ENCODE measurements at places on chromosomes 1 and 21.

DNA sequence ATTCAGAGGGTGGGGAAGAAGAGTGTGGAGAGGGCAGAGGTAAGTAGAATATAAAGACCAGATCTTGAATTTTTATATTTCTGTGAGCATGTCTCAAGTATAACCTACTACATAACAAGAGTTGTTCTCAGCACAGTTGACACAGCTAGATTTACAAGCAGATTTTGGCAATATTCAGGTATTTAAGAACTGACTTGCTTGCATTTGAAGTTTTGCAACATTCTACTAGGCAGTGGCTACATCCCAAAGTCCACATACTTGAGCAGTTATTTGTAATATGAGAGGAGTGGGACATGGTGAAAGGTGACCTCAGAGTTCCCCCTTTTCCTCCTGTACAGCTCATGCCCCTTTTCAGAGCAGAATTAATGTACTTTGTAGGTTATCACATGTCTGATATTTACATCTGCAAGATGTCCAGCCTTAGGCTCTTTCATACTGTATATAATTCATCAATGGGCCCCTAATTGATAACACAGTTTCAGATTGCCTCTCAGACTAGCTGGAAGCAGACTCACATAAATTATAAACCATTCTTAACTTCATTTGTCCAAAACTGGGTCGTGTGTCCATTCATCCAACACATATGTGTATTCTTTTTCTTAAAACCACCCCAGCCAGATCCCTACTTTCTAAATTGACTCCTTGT lies 136.7 kb upstream of the RAVER2 start:
- DNase-seq, result no peak

DNA sequence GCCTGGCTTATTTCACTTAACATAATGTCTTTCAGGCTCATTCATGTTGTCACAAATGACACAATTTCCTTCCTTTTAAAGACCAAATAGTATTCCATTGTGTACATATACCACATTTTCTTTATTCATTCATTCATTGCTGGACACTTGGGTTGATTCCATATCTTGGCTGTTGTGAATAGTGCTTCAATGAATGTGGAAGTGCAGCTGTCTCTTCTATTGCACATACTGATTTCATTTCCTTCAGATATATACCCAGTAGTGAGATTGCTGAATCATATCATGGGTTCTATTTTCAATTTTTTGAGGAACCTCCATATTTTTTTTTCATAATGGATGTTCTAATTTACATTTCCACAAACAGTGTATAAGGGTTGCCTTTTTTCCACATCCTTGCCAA lies 38.6 kb upstream of the WLS start:
- no peak for DNase-seq

GRCh38 chr1:176789571-176790090 lies 326.7 kb downstream of the PAPPA2 start:
- no peak for DNase-seq

- DNase-seq, result no peak
Observed at GRCh38 chr1:208162903-208163302, 81.3 kb downstream of the PLXNA2 start.

DNA sequence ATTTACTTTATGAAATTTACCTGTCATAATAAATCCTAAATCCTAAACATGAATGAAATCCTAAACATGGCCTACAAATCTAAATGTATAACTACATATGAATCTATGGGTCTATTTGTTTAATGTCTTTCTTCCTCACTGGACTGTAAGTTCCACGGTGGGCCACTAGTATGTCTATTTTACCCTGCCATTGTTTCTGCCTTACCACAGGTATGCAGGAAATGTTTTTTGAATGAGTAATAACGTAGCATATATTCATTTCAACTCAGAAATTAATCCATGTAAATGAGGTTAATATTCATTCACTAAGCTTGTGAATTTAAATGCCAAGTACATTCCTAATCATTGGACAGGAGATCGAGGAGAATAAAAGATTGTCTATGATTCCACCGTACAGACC lies 35.3 kb downstream of the B3GALNT2 start:
- DNase-seq, result no peak

DNA sequence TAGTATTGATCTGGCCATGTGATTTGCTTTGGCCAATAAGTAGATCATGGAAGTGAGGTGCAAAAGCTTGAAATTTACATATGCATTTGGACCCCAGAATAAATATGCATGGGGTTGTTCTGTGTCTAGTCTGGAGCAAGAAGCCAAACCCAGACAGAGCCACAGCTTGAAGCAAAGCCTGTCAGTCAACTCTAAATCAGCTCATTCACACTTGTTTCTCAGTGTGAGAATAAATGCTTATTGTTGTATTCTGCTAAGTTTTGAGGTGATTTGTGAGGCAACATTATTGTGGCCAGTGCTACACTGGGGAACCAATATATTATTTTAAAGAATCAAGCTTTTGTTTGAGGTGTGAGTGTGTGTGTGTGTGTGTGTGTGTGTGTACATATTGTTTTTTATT lies 12.2 kb upstream of the PGLYRP3 start:
- DNase-seq, result no peak

DNA sequence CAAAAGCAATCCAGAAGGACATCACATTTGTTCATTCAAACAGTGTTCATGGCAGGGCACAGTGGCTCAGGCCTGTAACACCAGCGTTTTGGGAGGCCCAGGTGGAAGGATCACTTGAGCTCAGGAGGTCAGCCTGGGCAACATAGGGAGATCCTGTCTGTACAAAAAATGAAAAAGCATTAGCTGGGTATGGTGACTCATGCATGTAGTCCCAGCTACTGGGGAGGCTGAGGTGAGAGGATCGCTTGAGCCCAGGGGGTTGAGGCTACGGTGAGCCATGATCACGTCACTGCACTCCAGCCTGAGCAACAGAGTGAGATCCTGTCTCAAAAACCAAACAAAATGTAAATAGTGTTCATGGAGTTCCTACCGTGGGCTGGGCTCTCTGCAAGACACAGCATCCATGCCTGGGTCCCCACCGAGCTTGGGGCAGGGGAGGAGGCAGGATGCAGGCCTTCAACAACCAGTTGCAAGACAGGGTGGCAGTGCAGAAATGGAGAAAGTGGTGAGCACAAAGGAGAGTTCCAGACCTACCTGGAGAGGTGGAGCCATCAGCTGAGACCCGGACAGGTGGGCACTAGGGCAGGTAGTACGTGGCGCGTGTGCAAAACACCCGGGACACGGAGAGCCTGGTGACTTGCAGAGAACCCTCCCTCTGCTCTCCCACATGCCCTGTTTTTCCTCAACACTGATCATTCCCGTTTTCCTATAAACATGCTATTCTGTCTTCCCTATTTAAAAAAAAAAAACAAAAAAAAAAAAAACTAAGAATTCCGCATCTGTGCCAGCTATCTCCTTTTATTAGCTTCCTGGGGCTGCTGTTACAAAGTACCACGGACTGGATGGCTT lies 138.9 kb downstream of the TOMM20 start:
- DNase-seq, result no peak

DNA sequence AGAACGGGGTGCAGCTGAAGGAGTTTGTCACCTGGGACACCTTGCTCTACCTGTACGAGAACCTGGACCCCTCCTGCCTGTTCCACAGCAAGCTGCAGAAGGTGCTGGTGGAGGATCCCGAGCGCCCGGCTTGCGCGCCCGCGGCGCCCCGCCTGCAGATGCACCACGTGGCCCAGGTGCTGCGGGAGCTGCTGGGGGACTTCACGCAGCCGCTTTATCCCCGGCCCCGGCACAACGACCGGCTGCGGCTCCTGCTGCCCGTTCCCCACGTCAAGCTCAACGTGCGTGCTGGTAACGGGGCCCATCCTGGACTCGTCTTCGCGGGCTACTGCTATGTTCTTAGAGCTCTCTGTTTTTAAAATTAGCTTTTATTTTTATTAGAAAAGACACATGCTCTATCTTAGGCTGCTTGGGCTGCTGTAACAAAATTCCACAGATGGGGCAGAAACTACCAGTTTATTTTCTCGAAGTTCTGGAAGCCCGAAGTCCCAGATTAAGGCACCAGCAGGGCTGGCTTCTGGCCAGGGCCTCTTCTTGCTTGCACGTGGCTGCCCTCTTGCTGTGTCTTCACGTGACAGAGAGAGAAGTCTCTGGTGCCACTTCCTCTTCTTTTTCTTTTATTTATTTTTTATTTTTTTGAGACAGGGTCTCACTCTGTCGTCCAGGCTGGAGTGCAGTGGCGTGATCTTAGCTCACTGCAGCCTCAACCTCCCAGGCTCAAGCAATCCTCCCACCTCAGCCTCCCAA lies 38.1 kb downstream of the TRPM2 start:
- no peak for DNase-seq

DNA sequence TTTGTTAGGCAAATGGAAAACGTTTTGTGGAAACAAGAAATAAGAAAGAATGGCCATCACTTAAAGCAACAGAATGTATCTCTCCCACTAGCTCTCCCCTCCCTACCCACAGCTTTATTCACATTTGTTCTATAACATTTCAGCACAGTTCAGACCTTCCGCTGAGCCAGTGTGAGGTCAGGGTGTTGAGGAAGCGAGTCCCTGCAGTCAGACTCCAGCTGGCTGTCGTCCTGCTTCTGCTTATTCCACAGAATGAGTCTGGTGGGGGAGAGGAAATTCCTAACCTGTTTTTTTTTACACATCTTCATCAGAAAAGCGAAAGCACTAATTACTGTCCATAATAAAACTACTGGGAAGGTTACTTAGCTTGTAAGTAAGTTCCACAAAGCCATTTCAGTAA lies 39.0 kb downstream of the MRPL39 start:
- DNase-seq, result no peak

GRCh38 chr1:223704921-223705878 lies 7.1 kb upstream of the CAPN2 start:
- DNase-seq, result no peak

DNA sequence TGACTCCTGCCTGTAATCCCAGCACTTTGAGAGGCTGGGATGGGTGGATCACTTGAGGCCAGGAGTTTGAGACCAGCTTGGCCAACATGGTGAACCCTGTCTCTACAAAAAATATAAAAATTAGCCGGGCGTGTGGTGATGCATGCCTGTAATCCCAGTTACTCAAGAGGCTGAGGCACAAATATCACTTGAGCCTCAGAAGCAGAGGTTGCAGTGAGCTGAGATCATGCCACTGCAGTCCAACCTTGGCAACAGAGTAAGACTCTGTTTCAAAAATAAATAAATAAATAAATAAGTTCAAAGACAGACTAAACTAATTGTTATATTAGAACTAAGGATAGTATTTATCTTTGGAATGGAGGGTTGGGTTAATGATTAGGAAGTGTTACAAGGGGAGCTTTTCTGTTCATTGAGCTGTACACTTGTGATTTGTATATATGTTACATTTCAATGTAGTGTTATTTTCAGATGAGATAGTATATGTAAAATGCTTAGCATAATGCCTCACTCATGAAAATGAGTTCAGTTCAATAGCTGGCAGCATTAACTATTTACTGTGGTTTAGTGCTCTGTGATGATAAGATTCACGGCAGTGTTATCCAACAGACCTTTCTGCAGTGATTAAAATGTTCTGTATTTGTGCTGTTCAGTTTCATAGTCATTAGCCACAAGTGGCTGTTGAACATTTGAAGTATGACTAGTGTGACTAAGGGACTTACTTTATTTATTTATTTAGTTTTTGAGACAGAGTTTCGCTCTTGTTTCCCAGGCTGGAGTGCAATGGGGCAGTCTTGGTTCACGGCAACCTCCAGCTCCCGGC lies 47.7 kb downstream of the OSBPL9 start:
- DNase-seq, result no peak

DNA sequence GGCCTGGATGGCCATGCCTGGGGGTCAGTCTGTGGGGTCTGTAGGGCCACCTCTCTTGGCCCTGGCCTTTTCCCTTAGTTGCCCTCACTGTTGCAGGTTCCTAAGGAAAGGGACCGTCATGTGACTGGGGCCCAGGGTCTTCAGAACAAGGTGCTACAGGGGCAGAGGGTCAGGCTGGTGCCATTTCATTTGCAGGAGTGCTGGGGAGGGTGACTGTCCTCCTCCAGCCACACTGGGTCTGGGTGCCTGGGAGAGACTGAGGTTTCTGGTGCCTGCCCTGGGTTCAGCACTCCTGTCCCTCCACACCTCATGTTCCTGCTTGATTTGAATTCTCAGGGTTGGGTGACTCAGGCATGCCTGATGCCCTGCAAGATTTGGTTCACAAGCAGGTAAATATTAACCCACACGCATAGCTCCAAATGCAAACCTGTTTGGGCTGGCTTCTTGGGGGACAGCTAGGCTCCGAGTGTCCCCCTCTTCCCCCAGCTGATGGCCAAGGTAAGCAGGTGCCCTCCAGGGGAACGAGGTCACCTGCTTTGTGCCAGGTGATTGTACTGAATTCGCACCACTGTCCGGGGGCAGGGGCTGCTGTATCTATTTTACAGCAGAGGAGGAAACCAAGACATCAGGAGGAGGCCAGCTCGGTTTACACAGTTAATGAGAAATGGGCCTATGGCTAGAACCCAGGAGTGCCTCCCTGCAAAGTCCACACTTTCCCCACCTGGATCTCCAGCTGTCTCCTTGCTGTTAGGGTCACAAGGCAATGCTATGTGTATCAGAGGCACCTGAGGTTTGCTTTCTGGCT lies 20.3 kb downstream of the ARHGEF10L start:
- DNase-seq, result no peak

GRCh38 chr1:180530501-180530900 lies 28.1 kb upstream of the ACBD6 start:
- DNase-seq, result no peak

- DNase-seq, result no peak
Observed at GRCh38 chr1:246925997-246926626, 5.6 kb downstream of the AHCTF1 start.

- DNase-seq, result no peak
Observed at GRCh38 chr1:117067533-117068370, 7.6 kb downstream of the TTF2 start.

- no peak for DNase-seq
Observed at GRCh38 chr1:107748531-107748930, 216.4 kb downstream of the VAV3 start.

Measured in stimulated activated CD4-positive, alpha-beta T cell treated with anti-CD3 and anti-CD28 coated beads, Interleukin-1b, Interleukin-23, amount 100 ng/mL, for 1 hour (primary cell).